ENCODE measurements at places on chromosomes 3 and 15.

DNA sequence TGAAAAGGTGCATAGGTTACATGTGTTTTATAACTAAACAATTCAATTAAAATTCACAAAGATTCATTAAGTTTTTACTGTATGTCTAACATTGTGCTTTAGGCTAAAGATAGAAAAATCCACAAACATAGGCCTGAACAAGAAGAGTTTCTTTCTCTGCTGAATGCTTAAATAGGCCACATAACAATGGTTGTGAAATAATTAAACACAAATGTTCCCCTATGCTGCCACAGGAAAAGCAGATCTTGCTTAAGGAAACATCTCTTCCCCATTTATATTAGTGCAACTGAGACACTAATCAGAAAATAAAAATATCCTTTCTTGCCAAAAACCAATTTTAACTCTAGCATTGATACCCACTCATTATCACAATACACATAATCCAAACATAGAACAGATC is 725.4 kb upstream of the DPPA4 start:
- DNase-seq, result no peak

- DNase-seq, result no peak
These were observed 71.2 kb upstream of the ST3GAL6 start for GRCh38 chr3:98691897-98692296.

- DNase-seq, result no peak
These were observed 411.8 kb downstream of the TBC1D5 start for GRCh38 chr3:17330660-17331059.

- DNase-seq, result no peak
These were observed 88.4 kb upstream of the PLSCR4 start for GRCh38 chr3:146339349-146339748.

- DNase-seq, result peak; percentile 20
These were observed 556 bp downstream of the CRYBG3 start for GRCh38 chr3:97822359-97822775.

GRCh38 chr3:185696039-185696438 is 109.9 kb downstream of the SENP2 start:
- DNase-seq, result no peak

DNA sequence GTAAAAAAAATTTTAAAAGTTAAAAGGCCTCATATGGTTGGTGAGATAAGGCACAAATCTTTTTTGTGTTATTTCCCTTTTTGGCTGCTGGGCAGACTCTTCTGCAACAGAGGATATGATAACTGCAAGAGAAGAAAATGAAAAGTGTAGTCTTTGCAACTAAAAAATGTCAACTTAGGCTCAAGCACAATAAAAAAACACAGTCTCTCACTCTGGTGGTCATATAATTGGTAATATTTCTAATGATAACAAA is 15.4 kb downstream of the COMMD2 start:
- no peak for DNase-seq

- DNase-seq, result no peak
These were observed 593.9 kb downstream of the TUSC7 start for GRCh38 chr3:117303443-117303842.

GRCh38 chr15:74245342-74245931 is 9.3 kb downstream of the CCDC33 start:
- no peak for DNase-seq

DNA sequence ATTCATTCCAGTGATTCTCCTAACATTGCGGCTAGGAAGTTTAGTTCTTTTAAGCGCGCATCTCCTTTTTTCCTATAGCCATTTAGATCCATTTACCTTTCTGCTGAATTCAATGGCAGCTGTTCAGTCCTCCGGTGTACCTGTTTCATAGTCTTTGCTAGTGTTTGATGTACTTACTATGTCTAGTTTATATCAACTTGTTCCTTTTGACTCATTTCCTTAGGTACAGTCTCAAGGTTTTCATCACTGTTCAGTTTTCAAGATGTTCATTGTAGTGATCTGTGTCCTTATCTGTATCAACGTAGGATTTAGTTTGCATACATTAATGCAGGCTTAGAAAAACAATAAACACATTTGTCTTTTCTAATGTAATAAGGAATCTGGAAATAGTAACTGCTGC is 59.0 kb upstream of the MBNL1 start:
- DNase-seq, result no peak

GRCh38 chr3:46934498-46935167 is 41.9 kb downstream of the CCDC12 start:
- no peak for DNase-seq

DNA sequence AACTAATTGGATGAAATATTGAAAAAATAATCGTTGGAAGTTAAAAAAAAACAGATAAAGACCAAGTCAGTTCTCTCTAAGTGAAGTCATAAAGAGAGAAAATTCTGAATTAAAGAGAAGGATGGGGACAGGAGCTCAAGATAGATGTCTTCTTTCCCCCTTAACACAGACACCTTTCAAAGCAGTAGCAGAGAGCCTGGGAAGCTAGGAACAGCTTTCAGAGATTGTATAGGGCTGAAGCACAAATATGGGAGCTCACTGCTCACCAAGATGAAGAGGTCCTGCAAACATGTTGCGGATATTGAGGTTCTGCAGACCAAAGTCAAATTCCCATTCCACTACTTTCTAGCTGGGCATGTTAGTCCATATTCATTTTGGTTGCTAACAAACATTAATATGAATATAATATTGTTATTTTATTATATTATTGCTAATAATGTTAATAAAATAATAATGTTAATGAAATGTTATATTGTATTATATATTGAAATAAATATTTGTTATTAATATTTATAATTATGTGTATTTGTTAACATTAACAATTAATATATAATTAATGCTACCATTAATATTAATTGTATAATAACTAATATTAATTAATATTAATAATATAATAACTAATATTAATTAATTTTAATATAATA is 319.1 kb downstream of the OXSM start:
- no peak for DNase-seq

GRCh38 chr15:88177451-88177850 is 79.1 kb downstream of the NTRK3 start:
- DNase-seq, result no peak

DNA sequence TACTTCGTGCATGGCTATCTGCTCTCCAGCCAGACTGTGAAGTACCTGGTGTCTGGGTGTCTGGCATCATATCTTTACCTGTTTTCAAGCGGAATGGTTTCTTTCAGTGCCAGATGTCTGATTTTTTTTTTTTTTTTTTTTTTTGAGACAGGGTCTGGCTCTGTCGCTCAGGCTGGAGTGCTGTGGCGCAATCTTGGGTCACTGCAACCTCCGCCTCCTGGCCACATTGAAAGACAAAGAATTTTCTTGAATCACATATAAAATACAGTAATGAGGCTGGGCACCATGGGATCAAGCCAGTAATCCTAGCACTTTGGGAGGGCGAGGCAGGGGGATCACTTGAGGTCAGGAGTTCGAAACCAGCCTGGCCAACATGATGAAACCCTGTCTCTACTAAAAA is 2.8 kb upstream of the MESP1 start:
- DNase-seq, result no peak

DNA sequence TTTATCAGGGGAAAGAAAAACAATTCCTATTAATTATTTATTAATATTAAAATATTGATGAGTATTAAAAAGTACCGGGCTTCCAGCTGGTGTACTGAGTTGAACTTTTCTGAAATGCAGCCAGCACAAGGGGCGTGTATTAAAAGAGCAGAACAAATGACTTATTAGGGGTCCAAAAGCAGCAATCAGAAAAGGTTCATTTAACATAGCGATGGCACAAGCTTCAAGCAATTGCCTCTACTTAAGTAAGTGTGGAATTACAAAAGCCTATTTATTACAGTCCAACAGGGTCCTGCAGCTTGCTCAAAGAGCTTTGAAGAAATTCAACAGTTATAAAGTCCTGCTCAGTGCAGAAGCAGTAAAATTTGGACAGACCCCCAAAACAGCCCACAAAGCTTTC is 285.6 kb downstream of the EPHA3 start:
- no peak for DNase-seq

DNA sequence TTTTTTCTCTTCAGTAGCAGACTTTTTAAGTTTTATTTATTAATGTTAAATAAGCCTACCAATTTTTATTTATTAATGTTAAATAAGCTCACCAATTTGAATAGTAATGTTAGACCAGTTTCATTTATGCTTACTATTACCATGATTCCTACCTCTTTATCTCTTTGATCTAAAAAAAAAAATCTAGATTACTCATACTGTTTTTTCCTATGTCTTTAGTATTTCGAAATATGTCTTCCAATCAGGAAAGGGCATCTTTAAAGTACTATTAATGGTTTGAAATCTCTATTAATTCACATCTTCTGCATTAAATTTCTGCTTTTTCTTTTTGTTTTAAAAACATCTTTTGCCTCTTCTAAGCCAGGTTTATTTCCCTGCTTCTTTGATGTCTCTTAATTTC is 27.5 kb upstream of the MAPKBP1 start:
- no peak for DNase-seq

DNA sequence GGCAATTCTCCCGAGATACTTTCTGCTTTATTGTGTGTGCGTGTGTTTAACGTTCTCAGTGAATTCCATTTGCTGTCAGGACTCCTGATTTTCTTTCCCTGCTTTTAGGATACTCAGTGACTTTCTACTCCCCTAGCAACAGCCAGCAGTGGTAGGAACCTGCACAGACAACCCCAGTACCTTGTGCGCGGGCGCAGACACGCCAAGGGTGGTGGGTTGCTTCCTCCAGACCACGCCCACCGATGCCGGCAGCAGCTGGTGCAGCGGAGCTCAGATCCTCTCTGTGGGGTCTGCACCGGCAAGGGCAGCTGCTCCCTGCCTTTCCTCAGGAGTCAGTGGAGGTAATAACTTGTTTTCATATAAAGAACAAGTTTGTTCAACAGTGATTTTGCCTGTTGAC is 225.1 kb upstream of the NDN start:
- no peak for DNase-seq

- no peak for DNase-seq
These were observed 43.3 kb downstream of the HOMER2 start for GRCh38 chr15:82909080-82909815.

GRCh38 chr3:67067251-67067650 is 69.1 kb downstream of the KBTBD8 start:
- no peak for DNase-seq

DNA sequence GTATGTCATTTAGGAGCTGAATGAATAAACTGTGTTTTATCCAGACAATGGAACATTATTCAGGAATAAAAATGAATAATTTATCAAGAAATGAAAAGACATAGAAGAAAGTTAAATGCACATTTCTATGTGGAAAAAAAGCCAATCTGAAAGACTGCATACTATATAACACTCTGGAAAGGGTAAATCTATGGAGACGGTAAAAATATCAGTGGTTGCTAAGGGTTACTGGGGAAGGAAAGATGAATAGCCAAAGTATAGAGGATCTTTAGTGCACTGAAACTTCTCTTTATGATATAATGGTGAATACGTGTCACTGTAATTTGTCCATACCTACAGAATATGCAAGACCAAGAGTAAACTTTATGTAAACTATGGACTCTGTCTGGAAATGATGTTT is 46.0 kb upstream of the PEX5L start:
- DNase-seq, result no peak

Data from stimulated activated CD4-positive, alpha-beta T cell treated with anti-CD3 and anti-CD28 coated beads, Interleukin-12 subunit alpha, Interleukin-12 subunit beta, amount 100 ng/mL, for 4 hours (primary cell).